ENCODE measurements at places on chromosomes 16 and 17.

DNA sequence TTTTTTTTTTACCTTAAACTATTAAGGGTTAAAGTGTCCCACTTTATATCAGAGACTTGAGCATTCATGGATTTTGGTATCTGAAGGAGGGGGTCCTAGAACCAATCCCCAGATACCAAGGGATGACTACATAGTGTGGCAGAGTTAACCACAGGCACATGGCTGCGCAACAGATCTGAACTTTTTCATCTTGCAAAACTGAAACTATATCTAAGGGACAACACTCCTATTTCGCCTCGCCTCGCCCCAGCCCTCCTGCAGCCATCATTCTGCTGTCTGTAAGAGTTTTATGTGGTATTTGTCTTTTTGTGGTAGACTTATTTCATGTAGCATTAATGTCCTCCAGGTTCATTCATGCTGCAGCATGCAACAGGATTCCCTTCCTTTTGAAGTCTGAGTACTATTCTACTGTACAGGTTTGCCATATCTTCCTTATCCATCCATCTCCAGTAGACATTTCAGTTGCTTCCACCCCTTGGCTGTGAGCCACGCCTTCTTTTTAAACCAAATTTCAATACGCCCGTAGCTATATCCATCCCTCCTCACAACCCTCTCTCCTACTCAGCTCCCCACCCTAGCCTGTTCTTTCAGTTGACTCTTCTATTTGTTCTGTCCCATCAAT lies 53.2 kb downstream of the AMFR start:
- DNase-seq = no peak

DNA sequence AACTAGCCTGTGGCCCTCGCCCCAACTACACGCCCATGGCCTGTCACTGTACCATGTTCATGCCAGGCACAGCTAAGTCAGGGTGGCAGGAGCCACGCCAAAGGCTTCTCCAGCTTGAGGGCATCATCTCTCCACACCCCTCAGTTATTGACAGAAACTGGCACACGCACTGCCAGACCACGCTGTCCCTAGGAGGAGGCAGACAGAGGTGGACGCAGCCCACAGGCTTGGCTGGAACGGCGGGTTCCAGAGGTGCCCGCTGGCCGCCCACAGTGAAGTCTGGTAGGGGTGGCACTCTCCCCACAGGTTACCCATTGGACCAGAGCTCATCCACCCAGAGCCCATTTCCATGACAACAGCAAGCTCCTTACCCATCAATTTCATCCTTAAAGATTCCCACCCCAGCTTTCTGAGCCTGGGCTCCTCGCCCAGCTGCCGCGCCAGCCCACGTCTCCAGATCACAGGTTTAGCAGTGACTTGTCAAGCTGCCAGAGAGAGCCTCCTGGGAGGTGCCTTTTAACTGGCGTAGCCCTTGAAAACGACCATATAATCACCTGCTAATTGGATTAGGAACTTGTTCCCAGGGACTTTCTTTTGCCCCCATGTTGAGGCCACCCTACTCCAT lies 27.9 kb downstream of the RPRML start:
- DNase-seq = no peak

GRCh38 chr17:82320140-82320840 lies 2.9 kb upstream of the CD7 start:
- DNase-seq = no peak

- DNase-seq = no peak
Observed at GRCh38 chr16:72596373-72596772, 424.4 kb upstream of the PMFBP1 start.

DNA sequence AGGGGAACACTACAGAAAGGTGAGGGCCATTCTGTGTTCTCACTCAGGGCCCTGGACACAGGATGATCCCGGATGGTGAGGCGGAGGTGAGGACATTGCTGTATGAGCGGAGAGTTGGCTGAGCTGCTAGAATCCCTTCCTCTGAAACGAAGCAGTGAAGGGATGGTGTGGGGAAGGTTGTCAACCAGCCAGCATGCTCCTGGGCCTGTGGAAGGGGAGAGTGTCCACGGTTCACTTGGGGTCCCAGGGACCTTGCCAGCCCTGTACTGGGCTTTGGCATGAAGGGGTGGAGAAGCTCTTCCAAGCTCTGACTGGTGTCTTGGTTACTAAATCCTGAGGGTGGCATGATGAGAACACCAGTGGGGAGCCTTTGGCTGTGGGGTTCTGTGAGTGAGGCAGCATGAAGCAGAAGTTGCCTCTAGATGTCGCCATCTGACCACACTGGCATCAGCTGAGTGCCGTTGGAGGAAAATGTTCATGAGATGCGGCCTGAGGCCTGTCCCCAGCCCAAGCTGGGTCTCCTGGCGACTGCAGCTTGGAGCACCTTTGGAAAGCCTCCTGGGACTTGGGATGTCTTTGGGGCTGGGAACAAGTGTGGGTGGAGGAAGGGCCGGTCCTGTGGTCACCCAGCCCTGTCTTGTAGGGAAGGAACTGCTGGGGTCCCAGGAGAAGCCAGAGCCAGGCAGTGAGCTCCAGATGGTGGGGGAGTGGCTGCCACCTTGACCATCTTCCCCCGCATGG lies 14.8 kb downstream of the PDP2 start:
- DNase-seq = peak; percentile 74

GRCh38 chr17:78206298-78206697 lies 7.8 kb upstream of the BIRC5 start:
- no peak for DNase-seq

GRCh38 chr16:53457670-53458069 lies 23.4 kb downstream of the RBL2 start:
- DNase-seq = peak; percentile 83

DNA sequence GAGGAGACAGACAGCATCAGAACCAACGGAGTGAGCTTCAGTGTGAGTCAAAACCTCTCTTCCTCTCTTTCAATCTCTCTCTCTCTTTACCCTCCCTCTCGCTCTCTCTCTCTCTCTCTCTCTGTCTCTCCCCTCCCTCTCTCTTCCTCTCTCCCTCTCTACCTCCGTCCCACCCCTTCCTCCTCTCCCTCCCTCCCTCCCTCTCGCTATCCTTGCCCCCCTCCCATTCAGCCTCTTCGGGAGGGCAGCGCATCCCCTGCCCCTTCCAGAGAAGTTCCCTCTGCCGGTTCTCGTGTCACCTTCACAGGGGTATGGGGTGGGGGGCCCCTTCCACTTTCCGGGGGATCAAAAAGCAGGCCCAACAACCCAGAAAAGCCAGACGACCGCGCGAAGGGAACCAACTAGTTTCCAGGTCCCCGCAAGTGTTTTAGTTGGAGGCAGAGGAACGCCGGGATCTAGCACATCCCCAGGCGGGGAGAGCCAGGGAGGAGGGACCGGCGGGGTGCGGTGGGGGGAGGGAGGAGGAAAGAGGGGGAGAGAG lies 28.9 kb upstream of the RBFOX1 start:
- no peak for DNase-seq

DNA sequence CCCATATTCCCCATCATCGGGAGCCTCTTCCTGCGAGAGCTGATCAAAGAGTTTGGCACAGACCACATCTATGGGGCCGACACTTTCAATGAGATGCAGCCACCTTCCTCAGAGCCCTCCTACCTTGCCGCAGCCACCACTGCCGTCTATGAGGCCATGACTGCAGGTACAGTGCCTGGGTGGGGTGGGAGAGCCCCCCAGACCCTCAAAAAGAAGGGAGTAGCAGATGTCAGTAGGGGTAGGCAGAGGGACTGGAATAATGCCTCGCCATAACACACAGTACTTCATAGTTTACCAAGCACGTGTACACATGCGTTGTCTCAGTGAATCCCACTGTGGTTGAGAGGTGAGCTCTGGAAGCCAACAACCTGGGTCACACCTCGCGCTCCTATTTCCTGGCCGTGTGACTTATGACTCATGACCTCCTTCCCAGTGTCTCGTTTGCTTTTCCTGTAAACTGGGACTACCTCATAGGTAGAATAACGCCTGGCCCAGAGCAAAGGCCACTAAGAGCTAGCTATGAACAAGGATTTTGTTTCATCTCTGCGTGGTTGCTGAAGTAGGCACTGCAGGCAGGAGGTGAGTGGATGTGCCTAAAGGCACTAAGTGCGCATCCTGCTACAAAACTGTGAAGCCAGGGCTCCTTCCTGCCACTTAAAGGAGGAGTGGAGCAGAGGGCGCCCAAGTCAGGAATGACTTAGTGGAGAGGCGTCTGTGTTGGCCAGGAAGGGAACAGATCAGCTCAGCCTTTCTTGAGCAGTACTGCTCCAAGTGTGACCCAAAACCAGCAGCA lies 5.2 kb downstream of the NAGLU start:
- DNase-seq = no peak

GRCh38 chr16:84851192-84852127 lies 31.7 kb downstream of the CRISPLD2 start:
- DNase-seq = no peak

- no peak for DNase-seq
Observed at GRCh38 chr17:64732336-64733006, 70.4 kb upstream of the SMURF2 start.

DNA sequence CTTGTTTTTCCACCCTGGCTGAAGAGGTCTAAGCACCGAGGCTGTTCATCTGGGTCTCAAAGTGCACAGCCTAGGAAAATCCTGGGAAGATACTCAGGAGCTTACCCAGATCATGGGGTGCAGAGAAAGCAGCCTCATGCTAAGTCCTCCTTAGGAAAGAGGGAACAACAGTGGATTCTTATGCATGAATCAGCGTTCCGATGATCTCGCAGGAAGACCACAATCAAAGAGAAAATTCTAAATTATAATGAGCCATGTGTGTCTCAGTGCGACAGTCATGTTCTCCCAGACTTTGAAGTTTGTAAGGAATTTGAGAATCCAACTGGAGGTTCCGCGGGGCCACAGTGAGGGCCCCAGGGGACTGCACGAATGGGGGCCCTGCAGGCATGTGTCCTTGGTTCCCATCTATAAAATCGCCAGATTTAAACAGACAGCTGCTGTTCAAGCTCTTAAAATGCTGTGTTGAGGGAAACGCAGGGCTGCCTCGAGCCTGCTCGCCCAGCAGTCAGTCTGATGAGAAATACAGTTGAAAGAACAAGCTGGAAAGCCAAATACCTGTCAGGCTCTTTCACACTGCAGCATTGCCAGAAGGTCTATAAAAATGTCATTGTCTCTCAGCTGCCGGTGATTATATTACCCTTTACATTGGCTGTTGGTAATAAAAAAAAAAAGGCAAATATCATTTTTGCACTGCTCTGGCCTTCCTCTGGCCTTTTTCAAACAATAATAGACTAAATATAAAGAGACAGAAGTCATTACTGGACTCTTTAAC lies 152.1 kb downstream of the PMP22 start:
- DNase-seq = no peak

GRCh38 chr16:64865069-64865696 lies 256.7 kb downstream of the CDH11 start:
- DNase-seq = no peak

- no peak for DNase-seq
Observed at GRCh38 chr17:18921485-18921884, 30.5 kb upstream of the SLC5A10 start.
